ENCODE measurements at places on chromosomes 7 and 10.

DNA sequence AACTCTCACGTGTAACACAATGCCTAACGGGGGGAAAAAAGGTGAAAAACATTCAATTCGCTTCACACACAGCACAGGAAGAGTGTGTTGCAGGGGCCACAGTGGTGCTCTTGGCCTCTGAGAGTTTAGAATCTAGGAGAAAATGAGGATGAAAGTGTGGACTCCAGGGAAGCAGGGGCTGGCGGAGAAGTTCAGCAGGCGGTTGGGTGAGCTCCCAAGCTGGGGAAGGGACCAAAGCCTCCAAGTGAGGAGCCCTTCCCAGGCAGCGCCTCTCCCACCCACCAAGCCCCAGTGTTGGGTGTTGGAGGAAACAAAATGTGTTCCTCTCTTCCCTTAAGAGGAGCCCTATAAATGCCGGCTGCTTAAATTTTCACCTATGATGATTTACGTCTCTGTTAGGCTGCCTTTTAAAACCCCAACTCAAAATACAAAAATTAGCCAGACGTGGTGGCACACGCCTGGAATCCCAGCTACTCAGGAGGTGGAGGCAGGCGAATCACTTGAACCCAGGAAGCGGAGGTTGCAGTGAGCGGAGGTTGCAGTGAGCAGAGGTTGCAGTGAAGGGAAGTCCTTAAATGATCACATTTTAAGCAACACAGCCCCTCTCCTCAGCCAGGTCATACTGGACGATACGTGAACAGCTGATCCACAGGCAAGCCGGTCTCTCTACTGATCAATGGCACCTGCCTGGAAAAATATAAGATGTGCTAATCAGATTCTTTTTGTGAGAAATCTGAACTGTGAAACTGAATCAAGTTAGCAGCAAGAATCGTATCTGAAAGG, 735.2 kb downstream of the PARD3 start:
- no peak for DNase-seq

DNA sequence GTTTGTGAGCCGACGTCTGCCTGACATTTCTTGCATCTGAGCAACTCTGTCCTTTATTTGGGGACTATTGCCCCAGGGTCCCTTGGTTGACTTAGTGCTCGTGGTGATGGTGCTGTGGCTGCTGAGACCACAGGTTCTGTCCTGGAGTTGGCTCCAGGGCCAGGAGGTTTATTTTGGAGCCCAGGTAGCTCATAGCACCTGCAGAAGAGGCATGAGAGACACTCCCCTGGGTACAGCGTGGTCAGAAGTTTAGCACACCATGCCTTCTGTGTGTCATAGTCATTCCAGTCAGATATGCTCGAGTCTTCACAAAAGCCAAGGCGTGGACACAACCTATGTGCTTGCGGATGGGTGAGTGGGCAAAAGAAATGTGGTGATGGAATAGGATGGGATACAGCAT, 496.9 kb downstream of the TCERG1L start:
- no peak for DNase-seq

DNA sequence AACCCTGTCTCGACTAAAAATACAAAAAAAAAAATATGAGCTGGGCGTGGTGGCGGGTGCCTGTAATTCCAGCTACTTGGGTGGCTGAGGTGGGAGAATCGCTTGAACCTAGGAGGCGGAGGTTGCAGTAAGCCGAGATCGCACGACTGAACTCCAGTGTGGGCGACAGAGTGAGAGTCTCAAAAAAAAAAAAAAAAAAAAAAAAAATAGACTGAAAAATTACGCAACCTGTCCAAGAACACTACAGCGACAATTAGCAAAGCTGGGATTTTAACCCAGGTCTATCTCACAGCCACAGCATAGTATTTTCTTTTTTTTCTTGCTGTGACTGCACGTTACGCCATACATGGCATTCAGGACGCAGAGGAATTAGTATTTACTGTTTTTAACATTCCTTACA, 1.1 kb upstream of the RABGEF1 start:
- no peak for DNase-seq

- peak; percentile 58 for DNase-seq
Measured at GRCh38 chr10:50552771-50553535, 70.8 kb downstream of the SGMS1 start.

DNA sequence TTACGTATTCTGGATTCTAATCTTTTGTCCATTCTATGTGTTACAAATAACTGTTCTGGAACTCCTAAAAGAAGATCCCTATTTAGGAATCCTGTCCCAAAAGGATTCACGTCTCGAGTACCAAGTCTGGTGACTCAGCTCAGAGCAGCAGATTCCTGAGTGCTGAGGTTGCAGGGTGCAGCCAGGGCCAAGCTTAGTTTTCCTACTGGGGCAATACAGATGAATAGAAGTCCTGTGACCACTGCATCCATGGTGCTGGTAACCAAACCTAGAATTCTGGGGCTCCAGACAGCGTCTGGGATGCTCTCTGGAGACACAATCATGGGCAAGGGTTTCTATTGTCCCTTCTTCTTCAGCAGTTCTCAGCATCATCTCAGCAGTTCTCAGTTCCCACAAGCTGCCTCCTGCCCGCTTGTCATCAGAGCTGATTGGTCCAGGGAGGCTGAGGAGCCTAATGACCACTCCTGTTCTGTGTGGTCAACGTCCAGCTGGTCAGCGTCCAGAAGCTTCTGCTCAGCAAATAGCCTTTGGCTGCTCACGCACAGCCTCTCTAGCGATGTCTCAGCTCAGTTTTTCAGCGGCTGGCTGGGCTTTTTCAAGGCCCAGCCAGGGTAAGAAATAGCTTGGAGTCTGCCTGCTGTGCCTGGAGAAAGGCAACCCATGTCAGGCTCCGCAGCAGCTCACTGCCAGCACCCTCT, 50.4 kb upstream of the C7orf33 start:
- DNase-seq = no peak

- no peak for DNase-seq
Measured at GRCh38 chr10:28147706-28148105, 148.8 kb upstream of the ODAD2 start.

- DNase-seq = no peak
Measured at GRCh38 chr10:79054203-79055099, 14.3 kb upstream of the ZMIZ1 start.

DNA sequence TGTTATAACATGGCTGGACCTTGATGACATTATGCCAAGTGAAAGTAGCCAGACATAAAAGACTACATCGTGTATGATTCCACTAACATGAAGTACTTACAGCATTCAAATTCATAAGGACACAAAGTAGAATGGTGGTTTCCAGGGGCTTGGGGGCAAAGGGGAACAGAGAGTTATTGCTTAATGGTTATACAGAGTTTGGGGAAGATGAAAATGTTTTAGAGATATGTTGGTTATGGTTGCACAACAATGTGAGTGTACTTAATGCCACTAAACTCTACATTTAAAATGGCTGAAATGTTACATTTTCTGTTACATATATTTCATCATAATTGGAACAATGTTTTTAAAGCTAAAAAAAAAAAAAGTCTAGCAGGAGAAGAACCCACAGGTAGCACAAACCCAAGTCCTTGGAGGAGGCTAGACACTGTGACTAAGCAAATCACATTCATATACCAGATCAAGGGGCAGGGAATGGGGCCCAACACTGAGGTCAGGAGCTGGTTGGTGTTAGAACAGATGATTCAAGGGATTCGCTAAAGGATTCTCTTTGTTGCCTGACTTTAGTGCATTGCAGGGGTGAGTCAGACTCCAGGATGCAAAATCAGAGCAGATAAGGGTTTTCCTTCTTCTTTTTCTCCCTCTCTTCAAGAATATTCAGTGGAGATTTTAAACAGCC, 25.1 kb upstream of the AOAH start:
- DNase-seq = peak; percentile 81

- DNase-seq = no peak
Measured at GRCh38 chr10:118968060-118968459, 61.5 kb upstream of the NANOS1 start.

- no peak for DNase-seq
Measured at GRCh38 chr7:22190736-22191135, 166.2 kb downstream of the RAPGEF5 start.

DNA sequence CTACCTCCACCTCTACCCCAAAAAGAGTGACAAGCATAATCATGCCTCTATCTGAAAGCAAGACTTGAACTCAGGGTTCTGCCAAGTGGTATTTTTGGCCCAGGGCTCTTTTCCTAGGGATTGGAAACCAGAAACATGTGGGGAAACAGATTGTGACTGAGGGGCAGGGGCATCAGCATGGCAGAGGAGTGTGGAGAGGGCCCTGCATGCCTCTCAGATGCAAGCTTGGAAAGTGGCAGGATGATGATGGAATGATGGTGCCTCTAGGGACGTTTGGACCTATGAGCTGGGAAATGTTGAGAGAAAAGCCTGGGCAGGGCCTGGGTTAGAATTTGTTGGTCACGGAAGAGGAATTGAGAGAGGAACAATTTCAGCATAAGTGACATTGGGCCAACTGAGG, 78.4 kb upstream of the LEP start:
- no peak for DNase-seq

- DNase-seq = peak; percentile 77
Measured at GRCh38 chr7:119270045-119270464, 1002.9 kb upstream of the KCND2 start.

DNA sequence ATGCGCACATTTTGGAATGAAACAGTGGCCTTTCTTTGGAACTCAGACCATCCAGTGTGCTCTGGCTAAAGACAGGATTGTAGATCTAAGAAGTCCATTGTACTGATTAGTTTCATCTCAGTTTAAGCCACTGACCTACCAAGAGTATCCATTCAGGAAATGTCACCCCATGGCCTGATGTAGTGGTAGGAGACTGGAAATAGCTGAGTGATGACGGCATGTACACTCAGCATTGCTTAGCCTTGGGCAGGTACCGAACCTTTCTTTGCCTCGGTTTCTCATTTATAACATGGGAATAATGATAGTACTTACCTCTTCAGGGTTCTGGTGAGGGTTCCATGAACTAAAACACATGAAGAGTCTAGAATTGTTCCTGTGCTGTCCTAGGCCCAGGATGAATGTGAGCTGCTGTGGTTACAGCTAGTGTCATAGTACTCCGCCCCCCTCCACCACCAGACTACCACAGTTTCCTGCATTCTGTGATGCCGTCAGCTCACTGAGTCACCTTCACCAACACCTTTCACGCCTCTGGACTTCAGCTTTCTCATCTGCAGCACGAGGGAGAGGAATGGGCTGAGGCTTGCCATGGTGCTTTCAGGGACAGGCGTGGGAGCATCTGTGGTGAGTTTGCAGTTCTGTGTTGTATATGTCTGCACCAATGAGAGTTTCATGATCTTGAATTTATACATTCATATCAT, 484.0 kb upstream of the GALNT17 start:
- no peak for DNase-seq

GRCh38 chr7:135743907-135744731, 4.5 kb downstream of the FAM180A start:
- no peak for DNase-seq

GRCh38 chr10:61140765-61141392, 196.9 kb upstream of the RHOBTB1 start:
- peak; percentile 72 for DNase-seq

GRCh38 chr10:7038416-7038815, 372.4 kb downstream of the SFMBT2 start:
- no peak for DNase-seq

- peak; percentile 45 for DNase-seq
Measured at GRCh38 chr10:132400547-132401151, 3.6 kb downstream of the PWWP2B start.

DNA sequence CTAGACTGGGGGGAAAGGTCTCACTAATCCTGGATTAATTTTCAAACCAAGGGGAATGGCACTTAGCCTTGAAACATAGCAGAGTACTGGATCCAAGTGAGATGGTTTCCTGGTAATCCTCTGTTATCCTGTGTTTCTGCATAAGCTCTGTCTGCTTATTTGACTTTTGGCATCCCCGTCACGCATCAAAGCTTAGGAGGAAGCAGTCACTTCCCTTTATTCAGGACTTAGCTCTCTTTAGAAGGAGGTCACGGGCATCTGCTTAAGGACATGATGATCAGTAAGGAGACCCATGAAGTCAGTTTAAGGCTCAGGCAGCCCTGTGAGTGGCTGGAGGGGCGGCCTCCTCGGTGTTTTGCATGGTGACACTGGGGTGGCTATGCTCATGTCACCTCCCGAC, 30.0 kb downstream of the TSPAN15 start:
- peak; percentile 93 for DNase-seq

DNA sequence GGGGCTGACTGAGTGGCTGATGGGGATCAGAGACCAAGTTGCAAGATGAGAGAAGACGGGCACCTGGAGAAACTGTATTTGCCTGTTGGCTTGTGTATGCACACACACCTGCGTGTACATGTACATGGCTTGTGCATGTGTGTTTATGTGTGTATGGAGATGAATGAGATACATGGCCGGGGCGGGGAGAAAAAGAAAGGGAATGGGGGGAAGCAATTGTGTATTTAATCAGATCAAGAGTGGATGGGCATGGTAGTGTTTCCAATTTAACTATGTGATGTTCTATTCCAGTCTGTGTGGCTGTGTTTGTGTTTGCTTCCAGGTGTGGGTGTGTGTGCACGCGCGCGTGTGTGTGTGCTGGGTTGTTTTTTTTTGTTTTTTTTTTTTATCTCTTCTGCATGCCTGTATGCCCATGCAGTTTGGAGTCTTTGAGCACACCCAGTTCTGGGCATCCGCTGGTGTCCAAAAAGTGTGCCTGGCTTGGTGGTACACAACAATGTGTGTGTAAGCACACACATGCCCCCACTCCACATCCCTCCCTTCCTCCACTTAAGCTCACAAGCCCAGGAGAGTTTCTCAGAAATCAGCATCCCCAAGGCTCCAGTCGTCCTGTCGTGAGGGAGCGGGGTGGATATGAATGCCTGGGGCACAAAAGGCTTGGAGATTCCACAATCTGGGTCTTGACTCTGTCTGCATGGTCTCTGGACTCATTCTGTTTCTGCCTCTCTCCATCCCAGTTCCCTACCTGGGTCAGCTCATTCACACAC, 2.5 kb upstream of the VGF start:
- DNase-seq = no peak

Data from Kasumi-1 (cell line).